T-helper 2 cell (primary cell): ENCODE measurements at places on chromosomes 7 and 10.

DNA sequence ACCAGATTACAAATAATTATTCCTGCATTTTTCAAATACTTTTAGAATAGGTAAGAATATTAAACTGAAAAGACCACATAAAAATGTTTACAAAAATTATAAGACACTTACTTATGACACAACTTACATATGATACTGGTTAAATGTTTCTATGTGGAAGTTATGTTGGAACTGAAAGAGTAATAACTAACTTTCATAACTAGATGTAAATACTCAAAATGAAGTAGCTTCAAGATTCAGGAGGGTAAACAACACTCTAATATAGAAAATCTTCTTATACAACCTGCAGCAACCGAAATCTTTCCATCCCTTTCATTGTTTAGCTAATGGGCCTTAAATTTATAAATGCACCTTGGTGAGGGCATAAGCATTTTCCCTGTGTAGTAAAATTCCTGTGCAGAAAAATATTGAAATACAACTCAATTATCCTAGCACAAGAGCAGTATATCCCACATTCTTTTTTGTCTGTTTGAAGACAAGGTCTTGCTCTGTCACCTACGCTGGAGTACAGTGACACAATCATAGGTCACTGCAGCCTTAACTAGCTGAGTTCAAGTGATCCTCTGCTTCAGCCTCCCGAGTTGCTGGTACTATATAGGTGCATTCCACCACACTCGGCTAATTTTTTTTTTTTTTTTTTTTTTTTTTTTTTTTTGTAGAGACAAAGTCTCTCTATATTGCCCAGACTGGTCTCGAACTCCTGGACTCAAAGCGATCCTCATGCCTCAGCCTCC, 14.8 kb upstream of the RNF148 start:
- DNase-seq, result no peak

- no peak for DNase-seq
These were observed 58.2 kb upstream of the PDGFA start for GRCh38 chr7:577741-578370.

DNA sequence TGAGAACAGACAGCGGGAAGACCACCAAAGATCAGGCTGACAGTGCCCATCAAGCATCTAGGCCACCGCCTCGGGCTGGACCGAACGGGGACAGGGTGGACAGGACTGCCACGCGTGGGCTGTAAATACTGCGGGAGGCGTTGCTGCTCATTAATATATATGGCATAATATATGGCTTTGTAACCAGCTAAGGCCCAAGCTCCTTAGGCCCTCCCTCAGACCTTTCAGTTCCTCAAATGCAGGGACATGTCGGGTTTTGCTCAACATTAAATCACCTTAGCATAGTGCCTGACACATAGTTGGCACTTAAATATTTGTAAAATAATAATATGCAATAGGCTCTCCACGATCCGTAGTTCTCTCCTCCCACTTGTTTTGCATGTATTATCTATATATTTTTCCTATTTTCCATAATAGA, 402 bp upstream of the TMEM168 start:
- DNase-seq, result no peak

DNA sequence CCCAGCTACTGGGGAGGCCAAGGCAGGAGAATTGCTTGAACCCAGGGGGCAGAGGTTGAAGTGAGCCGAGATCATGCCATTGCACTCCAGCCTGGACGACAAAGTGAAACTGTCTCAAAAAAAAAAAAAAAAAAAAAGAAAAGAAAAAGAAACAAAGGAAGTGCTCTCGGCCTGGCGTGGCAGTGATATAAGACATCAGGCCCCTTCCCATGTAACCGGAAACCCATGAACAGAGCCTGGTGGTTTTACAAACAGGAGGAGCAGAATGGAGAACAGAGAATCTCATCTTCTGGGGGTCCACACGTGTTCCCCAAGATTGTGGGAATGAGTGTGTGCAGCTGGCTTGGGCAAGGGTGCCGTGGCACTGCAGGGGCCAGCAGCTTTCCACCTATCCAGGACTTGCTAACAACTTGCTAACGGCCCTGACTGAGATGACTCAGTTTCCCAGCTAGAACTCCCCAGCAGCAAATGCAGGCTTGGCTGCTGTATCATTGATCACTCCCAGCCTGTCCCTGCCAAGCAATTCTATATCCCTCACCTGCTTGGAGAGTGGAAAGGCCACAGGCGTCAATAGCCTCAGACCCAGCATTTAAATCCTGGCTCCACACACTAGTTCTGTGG, 103.0 kb downstream of the COL26A1 start:
- no peak for DNase-seq

GRCh38 chr7:26593896-26594295, 270.5 kb downstream of the SKAP2 start:
- no peak for DNase-seq

DNA sequence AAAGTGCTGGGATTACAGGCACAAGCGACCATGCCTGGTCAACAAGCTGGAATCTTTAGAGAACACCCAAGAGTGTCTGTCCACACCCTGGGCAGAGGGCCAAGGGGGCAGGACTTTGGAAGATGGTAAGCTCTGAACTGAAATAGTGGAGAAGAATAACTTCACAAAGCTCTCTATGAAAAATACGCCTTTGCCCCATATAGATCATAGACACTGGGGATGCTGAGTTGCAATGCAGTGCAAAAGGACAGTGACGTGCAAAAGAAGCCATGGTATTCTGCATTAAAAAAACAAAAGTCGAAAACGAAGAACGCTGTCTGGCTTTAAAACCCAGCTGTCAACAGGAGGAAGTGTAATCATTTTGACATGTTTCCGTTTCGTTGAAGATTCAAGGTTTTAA, 353.6 kb downstream of the CALN1 start:
- DNase-seq, result no peak
